Amniotic epithelial cell (primary cell): ENCODE measurements at places on chromosomes 7 and 10.

GRCh38 chr7:132240821-132241422 lies 335.3 kb downstream of the PLXNA4 start:
- DNase-seq = no peak

DNA sequence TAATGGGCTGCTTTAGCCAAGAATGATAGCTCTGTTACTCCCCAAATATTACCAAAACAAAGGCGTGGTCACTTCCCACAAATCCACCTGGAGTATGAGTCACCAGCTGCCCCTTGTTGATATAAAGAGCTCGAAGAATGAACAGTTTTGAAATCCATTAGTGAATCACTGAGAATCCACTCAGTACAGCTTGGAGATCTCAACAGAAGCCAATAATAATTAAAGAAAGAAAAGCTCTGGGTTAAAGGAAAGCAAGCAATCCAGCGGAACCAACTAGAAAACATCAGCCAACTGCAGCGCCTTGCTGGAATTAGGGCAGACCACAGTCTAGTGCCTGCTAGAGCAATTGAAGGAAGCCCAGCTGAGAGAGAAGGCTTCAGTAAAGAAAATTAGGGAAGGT lies 576.0 kb upstream of the C7orf33 start:
- no peak for DNase-seq

DNA sequence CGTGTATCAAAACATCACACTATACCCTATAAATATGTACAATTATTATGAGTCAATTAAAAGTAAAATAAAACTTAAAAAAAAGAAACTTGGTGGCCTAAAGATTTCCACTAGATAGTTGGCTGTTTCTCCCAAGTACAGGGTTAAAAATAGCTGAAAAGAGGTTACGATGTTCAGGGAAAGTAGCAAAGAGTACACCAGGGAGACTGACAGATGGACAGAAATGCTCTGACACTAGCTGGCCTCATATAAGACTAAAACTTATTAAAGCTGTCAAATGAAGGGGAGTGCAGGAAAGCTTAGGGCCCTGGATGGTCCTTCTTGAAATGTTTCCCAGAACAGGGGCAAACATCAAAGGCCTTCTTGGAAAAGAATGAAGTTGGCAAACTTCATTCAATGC lies 51.3 kb downstream of the TCAF1 start:
- no peak for DNase-seq

GRCh38 chr7:50821457-50822008 lies 38.8 kb upstream of the GRB10 start:
- no peak for DNase-seq
